Fibroblast of villous mesenchyme (primary cell): ENCODE measurements at places on chromosomes 11 and 22. TPM values are rescaled to one million over a fixed set of nuclear protein-coding genes. Genes with fewer than 3 reads are reported as not detected.

DNA sequence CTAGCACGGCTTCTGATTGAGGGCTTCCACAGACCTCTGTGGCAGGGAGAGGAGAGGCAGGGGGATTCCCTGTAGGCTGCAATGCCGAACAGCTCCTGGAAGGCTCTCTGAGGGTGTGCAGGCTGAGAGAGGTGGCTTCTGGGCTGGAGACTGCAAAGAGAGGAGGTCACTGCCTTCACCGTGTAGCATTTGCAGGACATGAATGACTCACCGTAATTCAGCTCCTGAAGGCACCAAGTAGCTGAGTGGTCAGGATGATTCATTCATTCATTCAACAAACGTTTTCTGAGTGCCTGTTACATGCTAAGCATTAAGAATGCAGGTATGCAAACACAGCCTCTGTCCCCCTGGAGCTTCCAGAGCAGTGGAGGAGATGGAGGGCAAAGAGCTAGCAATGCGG is 18.0 kb upstream of the EIF3D start:
- DNase-seq, result peak; percentile 47

GRCh38 chr11:61577383-61578118 is 3.3 kb downstream of the SYT7 start:
- no peak for DNase-seq

DNA sequence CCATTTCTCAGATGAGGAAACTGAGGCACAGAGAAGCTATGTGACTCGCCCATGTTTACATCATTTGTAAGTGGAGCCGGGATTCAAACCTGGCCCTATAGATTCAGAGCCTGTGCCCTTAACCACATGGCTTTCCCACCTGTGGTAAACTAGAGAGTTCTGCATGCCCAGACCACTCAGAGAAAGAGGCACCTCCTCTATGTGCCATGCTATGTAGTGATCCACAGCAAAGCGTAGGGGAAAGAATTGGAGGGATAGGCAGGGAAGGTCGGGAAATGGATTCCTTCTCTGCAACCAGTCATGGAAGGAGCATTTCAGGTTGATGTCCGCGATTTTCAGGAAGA is 15.4 kb upstream of the POU2AF2 start:
- no peak for DNase-seq

Gene CASP1
- total RNA-seq, result 31.1 and 37.4 TPM in 2 replicates

Gene PRAME
- 0.43 and 0.97 TPM in 2 replicates for total RNA-seq

DNA sequence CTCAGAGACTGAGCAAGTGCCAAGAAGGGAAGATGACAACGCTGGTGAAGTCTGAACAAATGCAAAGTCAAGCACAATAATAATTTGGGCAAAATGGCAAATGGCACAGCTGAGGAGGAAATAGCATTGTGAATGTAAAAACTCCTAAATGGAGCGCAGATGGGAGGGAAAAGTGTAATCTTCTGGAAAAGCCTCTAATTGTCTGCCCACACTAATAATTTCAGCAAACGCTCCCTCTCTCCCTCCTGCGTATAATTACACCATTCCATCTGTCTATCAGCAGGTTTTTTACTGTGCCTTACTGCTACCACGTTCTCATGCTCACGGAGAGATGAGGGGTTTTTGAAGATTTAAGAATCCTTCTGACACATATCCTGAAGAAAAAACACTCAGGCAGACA is 302.6 kb downstream of the KIRREL3 start:
- DNase-seq, result no peak

- no peak for DNase-seq
Observed at GRCh38 chr11:2519517-2519861, 74.7 kb downstream of the KCNQ1 start.

DNA sequence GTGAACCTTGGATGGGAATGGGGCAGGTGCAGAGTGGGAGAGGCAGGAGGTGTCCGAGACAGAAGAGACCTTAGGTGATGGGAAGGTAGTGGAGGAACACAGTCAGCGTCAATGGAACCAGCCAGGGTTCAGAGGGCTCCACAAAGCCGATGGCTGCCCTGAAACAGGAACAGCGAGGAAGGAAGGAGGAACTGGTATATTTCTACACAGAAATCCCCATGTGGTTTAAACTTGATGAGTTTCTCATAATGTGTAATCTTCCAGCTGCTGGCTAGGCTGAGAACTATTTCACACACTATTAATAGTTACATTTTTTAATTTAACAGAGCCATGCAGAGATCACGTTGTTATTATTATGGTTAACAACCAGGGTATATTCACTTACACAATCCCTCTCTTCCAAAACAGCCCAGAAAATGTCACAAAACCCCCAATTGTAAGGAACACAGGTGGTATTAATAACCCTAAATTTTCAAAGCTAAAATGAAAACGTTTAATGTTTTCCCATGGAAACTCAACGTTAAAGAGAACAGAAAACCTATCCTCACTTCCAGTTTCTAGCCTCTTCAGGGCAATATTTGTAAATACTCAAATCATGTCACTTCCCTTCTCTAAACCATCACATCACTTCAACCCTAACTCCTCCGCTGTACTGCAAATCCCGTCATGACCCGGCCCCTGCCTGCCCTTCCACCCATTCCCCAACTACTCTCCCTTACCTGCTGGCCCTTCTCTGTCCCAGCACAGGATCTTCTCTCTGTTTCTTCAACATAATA is 74.5 kb upstream of the ARFGAP3 start:
- peak; percentile 80 for DNase-seq

- no peak for DNase-seq
Observed at GRCh38 chr11:111759376-111759775, 6.8 kb downstream of the PPP2R1B start.

GRCh38 chr22:42844756-42845155 is 12.3 kb downstream of the ARFGAP3 start:
- peak; percentile 94 for DNase-seq

Gene EXPH5
- total RNA-seq, result 0.32 and 2.2 TPM in 2 replicates

Gene SEC14L6
- under 0.01 TPM in 1 of 2 replicates, not detected in the other for total RNA-seq

- no peak for DNase-seq
Observed at GRCh38 chr11:91231226-91231625, 993.4 kb upstream of the FAT3 start.
